Stimulated activated CD8-positive, alpha-beta memory T cell treated with anti-CD3 and anti-CD28 coated beads, Interleukin-12 subunit alpha, Interleukin-12 subunit beta, amount 100 ng/mL, for 1 hour (primary cell): ENCODE measurements at places on chromosomes 5 and 9.

DNA sequence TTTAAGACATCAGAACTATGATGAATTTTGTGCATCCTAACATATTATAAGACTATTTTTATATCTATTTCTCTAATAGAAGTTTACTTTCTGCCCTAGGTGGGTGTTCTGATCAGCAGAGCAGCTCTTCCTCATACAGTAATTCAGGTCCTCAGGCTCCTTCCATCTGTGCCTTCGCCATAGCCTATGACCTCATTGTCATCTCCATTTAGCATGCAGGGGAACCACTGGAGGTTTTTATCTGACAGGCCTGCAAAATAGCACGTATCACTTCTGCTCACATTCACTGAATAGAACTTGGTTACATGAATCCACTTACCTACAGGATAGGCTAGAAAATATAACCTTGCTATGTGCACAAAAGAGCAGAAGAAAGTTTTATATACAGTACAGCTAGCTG lies 159.4 kb upstream of the CCNH start:
- DNase-seq, result no peak

DNA sequence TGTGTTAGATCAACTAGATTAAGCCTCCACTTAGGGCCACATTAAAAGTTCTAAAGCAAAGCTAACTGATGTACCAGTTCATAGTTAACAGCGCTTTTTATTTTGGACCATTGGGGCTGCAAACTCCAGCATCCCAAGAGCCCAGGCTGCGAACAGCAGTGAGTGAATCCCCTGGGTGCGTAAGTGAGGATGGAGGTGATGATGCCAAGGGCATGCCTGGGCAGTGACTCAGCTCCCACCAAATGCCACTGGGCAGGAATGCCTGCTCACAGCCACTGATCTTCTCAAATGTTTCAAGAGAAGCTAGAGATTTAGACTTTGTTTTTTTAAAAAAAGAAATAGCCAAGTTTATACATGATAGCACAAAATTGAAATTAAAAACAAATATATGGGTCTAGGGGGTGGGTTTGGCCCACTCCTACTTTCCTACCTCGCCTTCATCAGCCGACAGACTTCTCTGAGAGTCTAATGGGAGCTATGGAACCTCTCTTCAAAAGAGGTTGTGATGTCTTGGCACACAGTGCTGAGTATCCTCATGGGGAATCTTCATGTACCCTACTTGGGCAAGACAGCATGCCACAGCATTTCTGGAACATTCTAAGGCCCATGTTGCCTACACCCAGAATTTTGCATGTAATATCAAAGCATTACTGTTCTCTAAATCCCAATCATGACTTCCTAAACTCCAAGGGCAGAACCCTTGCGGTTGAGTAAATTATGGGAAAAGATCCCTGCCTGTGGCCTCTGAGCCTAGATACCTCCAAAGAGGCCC lies 398.1 kb downstream of the EBF1 start:
- no peak for DNase-seq

DNA sequence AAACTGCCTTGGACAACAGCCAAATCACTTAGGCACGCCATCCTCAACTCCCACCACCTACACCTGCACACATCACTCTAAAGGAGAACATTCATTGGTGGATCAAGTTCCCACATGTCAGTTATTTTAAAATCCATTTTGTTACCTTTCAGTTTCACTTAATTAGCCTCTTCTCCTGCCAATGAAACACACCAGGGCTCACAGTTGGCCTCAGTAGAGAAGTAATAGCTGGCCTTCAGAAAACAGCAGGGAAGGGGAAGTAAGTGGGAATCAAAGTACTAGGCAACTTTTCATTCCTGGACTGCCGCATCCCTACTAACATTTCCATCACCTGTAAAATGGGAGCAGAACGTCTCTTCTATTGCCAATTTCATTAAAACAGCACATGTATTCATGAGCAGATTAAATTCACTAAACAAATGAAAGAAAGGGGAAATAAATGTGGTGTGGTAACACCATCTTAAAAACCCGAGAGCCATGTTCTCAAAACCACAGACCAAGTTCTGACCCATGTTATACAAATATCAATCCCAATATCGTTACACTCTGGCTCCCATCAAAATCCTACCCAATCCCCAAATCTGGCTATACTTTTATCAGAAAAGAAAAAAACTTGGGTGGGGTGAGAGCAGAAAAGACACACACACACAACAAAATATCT lies 1.7 kb downstream of the SIL1 start:
- DNase-seq, result no peak

DNA sequence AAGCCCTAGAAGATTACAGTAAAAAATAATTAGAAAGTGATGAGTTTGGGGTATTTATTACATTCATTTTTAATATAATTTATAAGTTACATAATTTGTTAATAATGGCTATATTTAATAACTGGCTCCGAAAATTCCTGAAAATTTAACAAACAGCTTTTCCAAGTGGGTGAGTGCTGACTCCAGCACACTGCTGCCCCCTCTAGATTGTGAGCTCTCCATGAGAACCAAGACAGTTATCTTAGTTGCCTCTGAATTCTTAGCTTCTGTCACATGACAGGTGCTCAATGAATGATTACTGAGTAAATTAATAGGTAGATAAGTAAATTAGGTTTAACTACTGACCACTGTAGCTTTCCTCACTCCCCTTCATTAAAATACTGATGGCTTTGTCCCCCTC lies 7.8 kb downstream of the KLHL3 start:
- DNase-seq, result no peak

DNA sequence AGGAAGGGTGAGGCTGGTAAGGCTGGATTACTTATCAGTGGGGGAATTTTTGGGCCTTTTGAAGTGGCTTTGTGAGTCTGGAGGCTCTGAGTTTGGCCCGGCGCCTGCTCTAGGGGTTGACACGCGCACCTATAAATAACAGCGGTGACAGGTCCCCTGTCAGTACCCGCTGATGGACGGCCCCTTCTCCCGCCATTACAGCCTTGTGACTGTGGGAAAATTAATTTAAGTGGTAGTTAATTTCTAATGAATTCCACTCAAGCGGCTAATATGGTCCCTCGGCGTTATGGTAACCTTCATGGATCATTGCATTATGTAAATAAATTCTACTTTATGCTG lies 16.5 kb downstream of the MRPL36 start:
- DNase-seq, result no peak

GRCh38 chr9:106528158-106528557 lies 334.8 kb upstream of the ZNF462 start:
- no peak for DNase-seq

DNA sequence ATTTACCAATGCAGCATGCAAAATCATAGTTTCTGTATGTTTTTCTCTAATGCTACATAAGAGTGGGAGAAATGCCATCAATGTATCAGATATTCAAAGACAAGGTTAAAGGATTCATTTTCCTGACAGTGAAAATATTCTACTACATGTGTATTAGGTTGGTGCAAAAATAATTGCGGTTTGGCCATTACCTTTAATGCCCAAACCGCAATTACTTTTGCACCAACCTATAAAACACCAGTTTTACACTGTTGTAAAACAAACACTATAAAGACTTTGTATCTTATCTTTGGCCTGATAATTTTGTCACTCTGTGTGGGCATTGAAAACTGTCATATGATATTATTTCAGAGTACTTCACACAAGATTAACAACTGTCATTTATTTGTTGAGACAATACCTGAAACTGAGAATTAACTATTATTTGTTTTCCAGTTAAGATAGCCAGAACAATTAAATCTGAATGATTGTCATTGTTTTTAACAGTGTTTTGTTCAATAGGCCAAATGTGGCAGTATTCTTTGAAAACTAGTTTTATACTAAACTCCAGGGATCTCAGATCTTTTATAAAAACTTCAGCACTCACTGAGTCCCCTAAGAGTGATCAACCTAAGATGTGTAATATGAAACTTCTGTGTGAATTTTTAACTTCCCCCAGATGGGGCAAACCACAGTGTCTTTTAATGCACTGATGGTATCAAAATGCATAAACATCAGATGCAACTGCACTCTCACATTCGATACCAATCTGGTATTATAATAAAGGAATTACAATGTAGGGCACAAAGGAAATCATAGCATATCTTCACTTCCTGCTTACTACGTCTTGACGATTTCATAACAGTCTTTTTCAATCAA lies 53.8 kb upstream of the FBN2 start:
- no peak for DNase-seq

DNA sequence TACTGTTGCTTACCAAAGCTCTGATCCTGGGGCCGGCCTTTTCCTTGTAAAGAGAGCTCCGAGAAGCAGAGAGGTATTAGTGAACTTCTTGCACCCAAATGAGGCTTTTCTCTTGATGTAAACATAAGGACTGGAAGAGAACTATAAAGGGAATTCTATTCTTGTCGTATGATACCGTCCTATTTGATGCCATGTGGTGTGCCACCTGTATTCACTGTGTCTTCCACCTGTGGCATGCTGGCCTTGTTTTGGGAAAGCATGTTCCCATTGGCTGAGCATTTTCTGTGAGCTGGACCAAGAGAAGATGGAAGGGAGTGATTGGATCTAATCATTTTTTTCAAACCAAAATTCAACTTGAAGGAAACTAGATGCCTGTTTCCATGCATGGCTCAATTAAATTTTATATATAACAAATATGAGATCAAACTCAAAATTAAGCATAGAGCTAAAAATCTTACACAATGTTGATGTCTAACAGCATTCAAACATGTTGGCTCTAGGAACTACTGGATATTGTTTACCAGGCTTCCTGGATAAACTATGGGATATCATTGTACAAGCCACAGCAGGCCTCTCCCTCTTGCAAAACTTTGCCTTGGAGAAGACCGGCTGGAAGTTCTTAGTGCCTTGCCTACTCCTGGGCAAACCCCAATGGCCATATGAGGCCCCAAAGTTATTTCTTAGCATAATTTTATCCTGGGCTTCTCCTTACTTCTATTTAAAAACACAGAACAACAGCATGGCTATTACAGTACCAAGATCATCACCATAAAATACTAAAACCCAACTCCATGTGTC lies 115.3 kb downstream of the TSSK1B start:
- DNase-seq, result no peak

GRCh38 chr9:95572381-95573151 lies 55.8 kb upstream of the PTCH1 start:
- DNase-seq, result no peak

GRCh38 chr5:87437724-87438123 lies 25.0 kb upstream of the CCNH start:
- DNase-seq, result no peak

DNA sequence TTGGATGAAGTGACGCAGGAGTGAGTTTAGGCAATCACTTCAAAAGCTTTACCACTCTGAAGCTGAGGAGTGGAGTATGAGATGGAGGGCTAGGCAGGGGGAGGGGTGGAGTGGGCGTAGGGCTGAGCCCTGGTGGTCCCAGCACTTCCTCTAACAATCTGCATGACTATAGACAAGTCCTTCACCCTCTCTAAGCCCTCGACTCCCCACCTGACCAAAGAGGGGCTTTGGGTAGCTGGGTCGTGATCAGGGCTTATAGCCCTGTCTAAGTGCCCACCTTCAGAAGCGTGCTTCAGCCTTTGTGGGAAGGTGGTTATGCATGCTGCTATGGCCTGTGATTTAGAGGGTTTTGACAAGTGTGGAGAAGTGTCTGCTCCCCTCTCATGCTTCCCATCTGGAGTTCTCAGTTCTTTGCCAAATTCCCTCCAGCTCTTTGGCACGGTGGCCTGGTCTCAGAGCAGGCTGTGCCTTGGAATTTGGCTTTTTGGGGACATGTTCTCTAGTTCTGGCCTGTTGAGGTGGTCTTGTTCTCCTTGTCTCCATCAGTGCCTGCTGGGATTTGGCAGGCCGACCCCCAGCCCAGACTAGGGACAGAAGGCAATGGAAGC lies 53.0 kb downstream of the ACTBL2 start:
- DNase-seq, result no peak

GRCh38 chr5:140049205-140049604 lies 6.1 kb upstream of the NRG2 start:
- DNase-seq, result no peak

DNA sequence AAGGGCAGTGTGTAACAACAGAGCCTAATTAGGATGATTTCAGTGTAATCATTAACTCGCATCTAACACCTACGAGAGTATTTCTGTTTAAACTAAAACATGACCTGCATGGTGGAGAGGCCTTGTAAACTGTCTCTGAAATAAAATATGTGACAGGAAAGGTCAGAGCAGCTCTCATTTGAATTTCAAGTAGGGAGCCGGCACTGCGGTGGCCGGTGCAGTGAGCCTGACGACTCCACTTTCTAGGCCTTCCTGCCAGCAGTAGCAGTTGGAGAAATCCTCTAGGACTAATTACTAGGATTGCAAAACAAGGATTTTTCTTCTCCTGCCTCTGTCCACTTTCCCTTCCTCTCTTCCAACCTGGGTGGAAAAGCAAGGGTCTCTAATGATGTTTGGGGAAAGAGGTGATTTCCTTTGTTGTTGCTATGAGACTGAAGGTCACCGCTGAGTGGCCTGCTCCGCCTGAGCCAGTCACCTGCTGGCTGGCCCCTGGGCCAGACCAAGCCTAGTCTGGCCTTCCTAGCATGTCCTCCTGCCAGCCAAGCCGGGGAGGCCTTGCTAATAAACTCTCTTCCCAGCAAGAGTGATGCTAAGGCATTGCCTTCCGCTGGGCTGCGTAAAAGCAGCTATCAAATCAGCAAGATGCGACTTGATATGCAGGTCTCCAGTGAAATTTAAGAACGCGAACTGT lies 245.7 kb downstream of the PSAT1 start:
- no peak for DNase-seq

GRCh38 chr5:82881571-82882174 lies 195.5 kb downstream of the TMEM167A start:
- DNase-seq, result no peak

DNA sequence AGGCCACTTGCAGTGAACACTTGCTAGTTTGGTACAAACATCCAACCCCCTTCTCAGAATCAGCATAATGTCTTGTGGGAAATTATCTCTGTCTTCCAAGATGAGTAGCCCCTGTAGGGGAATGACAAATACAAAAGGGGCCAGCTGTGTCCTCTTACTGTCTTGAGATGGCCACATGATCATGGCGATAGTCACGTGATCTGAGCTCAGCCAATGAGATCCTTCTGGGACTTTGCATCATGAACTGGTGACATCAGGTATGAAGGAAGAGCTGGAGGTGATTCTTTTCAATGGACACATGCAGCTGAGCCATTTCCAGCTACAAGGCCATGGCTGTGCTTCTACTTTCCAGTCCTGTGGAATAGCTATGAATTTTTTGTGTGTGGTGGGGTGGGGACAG lies 206.3 kb downstream of the IRX1 start:
- DNase-seq, result no peak

DNA sequence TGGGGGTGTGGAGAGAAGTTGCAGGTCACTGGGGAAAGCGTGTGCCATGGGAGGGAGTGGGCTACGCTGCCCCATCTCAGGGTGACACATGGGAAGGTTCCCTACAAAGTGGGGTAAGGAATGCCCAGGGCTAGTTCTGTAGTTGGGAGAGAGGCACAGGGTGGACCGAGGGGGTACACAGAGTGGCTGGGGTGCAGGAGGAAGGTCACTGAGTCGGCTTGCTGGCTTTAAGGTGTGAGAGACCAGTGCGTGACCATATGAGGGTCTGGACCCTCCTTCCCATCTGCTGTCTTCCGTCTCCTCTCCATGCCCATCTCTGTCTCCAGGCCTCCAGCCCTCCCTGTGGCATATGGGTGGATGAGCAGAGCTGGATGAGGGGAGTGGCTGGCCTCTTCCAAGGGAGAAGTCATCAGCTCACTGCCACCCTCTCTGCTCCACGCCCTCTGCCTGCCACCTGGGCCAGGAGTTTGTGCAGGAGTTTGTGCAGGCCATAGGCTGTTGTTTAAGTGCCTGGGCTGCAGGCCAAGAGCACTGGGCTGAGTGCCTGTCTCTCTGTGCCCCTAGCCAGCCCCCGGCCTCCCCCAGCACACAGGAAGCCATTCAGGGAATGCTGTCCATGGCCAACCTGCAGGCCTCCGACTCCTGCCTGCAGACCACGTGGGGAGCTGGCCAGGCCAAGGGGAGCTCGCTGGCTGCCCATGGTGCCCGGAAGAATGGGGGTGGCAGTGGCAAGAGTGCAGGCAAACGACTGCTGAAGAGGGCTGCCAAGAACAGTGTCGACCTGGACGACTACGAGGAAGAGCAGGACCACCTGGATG lies 96.8 kb downstream of the PHF2 start:
- no peak for DNase-seq
